ENCODE measurements at places on chromosomes 2 and 18.

DNA sequence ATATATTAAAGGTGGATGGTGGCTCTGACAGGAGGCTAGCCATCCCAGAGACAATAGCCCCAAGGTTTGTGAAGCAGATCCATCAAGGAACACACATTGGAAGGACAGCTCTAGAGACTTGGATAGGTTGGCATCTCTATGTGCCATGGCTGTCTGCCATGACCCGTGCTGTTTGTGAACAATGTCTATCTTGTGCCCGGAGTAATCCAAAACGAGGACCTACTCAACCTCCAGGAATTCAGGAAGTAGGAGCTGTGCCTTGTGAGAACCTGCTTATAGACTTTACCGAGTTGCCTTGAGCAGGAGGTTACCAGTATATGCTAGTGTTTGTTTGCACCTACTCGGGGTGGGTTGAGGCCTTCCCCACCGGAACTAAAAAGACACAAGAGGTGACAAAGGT lies 43.1 kb upstream of the SELENOI start:
- DNase-seq = no peak

DNA sequence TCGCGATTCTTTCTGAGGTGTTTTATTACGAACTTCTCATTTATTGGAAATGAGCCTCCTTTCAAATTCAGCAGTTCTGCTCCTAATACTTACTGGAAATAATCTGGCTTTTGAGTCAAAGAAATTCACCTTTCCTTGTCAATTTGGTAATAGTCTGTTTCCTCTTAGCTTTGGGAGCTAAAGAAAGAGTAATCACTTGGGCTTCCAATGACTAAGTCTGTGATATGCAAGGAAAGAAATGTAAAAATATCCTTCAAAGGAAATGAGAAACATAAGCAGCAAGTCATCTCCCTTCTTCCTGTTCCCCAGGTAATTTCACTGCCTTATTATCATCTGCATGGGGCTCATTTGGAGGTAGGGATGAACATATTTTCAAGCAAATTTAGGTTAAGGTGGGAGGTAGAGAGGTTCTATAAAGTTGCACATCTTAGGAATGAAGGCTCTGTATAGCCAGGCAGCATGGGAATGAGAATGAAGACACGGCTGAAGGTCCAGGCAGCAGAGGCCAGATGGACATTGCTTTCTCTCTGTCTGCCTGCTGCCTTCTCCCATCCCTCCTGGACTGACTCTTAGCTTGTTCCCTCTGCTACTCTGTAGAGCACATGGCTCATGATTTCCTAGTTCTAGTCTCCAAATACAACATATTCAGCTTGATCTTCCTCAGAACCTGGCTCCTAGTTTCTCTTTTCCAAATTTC lies 1.0 kb downstream of the SPP2 start:
- no peak for DNase-seq

DNA sequence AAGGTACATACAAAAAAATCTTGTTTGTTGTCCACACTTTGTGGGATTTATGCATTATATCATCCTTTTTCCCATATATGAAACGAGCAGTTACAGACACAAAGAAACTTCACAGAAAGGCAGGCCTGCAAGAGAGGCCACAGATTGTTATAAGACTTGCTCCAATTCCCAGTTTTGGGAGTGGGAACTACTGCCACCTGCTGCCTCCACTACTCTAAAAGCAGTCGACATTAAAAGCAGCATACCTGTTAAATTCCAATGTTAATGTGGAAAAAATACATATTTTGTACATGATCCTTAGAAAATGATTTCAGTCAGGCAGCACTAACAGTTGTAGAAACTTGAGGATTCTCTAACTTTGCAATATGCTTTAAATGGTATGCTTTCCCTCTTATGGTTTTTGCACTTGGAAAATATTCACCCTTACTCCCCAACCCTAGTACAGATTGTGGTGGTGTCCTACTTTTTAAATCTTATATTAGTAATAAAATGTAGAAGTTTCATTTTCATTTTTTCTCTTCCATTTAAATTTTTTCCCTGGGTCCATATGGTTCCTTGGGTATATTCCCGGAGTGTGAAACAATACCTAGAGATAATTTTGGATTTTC lies 37.9 kb downstream of the SLC38A11 start:
- no peak for DNase-seq

- no peak for DNase-seq
Measured at GRCh38 chr2:20224716-20225293, at the start of gene SDC1. Gene SDC1, minus strand, starts transcription at chr2:20225130. Its CDS starts 263 bp downstream, at chr2:20224867.

GRCh38 chr18:67977067-67977616 lies 460.6 kb upstream of the DSEL start:
- DNase-seq = no peak

DNA sequence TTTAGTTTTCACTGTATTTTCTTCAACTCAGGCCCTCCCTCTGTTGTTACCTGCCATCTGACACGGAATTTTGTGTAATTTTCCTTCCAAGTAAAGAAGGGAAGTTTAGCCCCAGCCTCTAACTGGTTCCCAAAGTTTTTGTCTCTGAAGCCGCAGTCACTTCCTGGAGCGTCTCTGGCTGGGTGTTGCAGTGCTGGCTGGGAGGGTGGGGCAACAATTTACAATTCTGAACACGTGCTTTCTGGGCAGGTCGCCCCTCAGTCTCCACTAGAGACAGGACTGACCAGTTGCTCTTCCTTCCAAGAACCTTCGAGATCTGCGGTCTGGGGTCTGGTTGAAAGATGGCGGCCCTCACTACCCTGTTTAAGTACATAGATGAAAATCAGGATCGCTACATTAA lies 3.5 kb downstream of the CNDP2 start:
- DNase-seq = peak; percentile 51

- DNase-seq = no peak
Measured at GRCh38 chr2:142415461-142415860, 284.6 kb upstream of the LRP1B start.

- DNase-seq = no peak
Measured at GRCh38 chr2:80546766-80547165, 242.2 kb upstream of the LRRTM1 start.

GRCh38 chr2:1482253-1482675 lies 69.0 kb downstream of the TPO start:
- no peak for DNase-seq

- peak; percentile 40 for DNase-seq
Measured at GRCh38 chr18:55781481-55781957, 193.5 kb upstream of the TCF4 start.

DNA sequence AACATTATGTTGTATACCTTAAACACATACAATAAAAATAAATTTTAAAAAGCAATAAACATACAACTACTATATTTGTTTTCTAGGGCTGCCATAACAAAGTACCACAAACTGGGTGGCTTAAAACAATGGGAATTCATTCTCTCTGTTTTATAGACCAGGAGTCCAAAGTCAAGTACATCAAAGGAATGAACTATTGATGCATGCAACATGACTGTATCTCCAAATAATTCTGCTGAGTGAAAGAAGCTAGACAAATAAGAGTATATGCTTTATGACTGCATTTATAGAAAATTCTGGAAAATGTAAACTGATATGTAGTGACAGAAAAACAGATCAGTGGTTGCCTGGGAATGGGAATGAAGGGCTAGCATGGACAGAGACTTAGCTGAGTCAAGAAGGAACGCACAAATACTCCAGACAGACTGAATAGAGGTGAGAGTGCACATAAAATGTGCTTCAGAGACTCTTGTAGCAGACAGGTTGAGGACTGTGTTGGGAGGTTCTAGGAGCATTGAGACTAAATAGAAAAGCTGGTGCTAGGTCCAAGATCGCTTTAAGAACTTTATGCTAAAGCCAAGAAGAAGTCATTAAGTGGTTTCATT lies 11.0 kb upstream of the PLA2R1 start:
- no peak for DNase-seq

DNA sequence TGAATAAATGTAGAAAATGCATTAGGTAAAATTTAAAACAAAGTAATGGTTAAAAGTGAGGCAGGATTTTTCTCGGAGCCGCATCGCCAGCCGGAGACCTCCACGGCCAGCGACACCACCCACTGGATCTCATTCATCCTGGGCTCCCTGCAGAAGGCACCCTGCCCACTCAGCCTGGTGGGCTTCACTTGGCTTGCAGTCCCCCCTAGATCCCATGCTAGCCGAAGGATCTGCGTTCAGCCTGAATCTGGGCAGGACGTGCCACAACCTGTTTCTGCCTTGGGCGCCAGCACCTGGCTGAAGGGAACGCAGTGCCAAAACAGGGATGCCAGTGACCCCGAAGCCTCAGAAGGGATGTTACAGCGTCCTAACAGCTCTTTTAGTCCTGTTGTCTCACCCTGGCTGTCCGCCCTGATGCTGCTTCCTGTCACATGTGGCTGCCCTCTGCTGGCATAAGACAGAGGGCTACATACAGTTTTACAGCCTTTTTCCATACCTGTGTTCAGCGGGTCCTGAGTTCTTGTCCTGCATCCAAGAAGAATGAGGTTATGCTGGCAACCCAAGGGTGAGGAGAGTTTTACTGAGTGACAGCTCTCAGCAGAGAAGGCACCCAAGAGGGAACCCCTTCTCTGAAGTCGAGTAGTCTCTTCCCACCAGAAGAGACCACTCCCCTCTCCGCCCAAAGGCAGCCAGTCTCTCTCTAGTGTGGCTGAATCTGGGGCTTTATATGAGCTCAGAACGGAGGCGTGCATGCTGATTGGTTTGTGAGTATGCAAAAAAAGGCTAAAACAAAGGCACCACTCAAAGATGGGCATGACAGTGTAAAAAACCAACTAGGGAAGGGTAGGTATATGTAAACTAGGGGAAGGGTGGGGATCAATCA lies 173.1 kb upstream of the GYPC start:
- no peak for DNase-seq

DNA sequence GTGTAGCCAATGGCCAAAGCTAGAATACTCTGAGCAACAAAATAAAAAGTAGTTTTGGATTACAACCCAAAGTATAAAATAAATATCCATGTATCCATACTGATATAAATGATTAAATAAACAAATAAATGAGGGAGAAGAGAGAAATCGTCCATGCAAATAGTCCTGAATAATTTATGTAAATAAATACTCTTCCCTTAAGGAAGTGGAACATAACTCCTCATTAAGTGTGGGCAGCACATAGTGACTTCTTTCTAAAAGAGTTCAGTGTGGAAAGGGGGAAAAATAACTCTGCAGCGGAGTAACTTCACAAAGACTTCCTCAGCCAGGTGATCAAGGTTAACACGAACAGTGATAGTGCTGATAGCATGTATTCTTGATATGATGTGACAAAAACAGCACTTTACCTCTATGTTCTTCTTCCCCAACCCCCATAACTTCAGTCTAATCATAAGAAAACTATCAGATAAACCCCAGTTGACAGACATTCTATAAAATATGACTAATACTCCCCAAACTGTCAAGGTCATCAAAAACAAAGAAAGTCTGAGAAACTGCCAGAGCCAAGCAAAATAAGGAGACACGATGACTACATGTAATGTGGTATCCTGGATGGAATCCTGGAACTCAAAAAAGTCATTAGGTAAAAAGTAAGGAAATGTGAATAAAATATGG lies 30.7 kb downstream of the METTL8 start:
- no peak for DNase-seq

GRCh38 chr2:105793196-105793975 lies 48.7 kb downstream of the NCK2 start:
- no peak for DNase-seq

- no peak for DNase-seq
Measured at GRCh38 chr2:9975805-9976447, 24.4 kb downstream of the GRHL1 start.

DNA sequence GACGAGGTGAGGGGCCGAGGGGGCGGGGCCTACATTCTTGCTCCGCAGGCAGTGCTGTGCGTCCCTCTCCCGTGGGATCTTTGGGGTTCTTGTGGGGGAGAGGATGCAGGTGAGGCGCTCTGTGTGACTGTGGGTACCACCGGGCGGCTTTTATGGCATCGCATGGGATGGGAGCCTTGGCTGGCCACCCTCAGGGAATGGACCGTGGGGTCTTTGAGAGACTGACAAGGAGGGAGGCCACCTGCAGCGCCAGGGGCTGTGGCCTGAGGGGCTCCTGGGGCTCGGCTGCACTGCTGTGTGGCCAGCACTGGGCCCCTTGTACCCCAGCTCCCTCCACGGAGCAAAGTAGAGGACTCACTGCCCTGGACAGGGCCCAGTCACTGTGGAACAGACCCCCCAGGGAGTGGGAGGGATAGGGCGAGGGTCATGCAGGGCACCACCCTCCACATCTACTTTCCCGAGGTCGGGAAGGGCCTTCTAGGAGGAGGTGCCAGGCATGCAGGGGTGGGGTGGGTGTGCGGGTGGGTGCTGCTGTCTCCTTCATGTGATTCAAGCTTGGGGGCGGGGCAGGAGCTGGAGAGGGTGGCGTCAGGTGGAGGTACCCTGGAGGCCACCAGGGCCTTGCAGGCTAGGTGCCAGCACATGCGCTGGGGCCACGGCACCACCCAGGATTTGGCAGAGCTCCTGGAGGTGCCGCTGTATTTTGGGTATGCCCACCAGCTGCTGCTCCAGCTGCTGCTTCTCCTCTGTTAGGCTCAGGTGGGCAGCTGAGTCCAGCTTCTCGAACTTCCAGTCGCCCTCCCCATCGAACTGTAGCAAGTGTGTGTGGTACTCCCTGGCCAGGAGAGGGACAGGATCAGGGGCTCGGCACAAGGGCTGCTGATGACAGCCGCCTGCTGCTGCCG lies 1072.4 kb downstream of the RPIA start:
- DNase-seq = no peak

GRCh38 chr18:42706618-42707017 lies 408.9 kb downstream of the RIT2 start:
- DNase-seq = no peak

DNA sequence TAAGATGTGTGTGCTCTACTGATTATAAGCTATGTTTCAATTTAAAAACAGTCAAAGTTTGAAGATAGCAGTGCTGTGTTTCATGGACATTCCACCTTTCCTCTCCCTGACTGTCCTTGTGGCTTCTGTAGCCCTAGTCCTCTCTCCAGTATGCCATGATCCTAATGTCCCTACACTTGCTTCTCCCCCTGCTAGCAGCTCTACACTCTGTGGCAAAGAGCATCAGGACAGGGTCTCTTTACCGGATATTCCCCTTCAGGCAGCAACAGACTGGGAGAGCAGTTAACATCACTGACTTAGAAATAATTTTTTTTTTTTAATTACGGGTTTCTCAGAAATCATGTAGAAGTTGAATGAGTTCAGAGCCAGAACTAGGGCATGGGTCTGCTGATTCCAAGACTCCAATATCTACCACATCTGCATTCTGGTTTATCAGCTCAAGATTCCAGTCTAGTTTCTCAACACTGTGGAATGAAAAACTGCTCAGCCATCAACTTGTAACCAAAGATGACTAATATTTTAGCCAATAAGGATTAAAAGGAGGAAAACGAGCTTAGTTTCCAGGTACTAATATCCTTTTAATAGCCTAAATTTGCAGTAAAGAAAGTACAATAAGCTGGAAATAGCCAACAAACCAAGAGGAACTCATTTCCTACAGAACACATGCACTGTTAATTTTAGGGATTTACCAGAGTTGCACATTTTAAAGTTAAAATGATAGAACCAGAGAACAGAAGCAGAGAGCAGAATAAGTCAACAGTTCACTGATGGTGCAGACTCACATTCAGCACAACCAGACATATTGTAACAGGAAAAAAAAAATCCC lies 45.2 kb downstream of the TMEM131 start:
- DNase-seq = no peak

GRCh38 chr2:206718296-206718695 lies at the start of gene DYTN:
Gene DYTN, minus strand, starts transcription at chr2:206718396. Its CDS starts 117 bp downstream, at chr2:206718279.
- DNase-seq = no peak

Data from C1 segment of cervical spinal cord (tissue), 14 donors.